ENCODE measurements at places on chromosomes 2 and 18. TPM values are rescaled to one million over a fixed set of nuclear protein-coding genes. Genes with fewer than 3 reads are reported as not detected.

DNA sequence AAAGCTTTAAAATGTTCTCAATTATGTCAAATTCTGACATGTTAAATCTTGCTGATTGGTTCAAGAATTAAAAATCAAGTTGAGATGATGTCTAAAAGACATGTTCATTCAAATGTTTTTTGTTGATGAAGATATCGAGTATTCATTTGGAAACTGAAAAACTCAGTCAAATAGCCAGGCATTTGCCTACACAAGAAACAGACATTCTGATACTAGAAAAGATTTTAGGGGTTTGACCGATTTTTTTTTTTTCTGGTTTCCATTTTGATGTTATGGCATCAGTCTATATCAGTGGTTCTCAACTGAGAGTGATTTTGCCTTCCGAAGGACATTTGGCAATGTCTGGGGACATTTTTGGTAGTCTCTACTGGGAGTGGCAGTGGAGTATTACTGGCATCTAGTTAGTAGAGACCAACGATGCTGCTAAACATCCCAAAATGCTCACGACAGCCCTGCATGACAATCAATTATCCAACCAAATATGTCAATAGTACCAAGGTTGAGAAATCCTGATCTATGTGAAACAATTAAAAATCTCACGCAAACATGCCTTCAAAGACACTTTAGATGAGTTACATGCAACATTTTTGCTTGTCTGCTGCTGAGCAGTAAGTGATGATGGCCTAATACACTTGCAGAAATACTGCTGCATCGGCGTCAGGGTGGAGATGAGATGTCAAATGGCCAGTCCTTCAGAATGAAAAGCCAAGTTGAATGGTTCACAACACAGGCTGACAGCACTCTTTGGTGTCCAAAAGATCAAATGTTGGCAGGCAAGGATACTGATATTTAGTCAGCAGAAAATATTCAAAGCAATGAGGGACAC, 12.5 kb downstream of the RASGRP3 start:
- no peak for ATAC-seq

CPO gene
- total RNA-seq, result not detected

UGT1A5 gene
- total RNA-seq, result 0.68 TPM

DCDC2C gene
- not detected for total RNA-seq

Measured in esophagus mucosa (tissue), 1 donor.